ENCODE measurements at places on chromosomes 1 and 21.
A peak's percentile ranks its signal among the peaks of the same experiment; 100 is the strongest.

DNA sequence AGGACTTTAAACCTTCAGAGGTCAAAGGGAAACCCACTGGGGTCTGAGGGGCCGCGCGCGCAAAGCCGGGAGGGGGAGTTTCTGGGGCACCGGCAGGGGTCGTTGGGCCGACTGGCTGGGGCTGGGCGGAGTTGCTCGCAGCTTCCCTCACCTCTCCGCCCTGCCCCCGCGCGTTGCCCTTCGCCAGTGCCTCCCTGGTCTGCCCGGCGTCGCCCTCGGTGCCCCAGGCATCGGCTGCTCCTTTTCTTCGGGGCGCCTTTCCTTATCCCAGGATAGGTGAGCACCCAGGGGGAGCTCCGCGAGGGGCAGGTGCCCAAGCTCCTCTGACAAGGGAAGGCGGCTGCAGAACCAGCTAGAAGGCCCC lies 390 bp upstream of the NGF start:
- no peak for DNase-seq

DNA sequence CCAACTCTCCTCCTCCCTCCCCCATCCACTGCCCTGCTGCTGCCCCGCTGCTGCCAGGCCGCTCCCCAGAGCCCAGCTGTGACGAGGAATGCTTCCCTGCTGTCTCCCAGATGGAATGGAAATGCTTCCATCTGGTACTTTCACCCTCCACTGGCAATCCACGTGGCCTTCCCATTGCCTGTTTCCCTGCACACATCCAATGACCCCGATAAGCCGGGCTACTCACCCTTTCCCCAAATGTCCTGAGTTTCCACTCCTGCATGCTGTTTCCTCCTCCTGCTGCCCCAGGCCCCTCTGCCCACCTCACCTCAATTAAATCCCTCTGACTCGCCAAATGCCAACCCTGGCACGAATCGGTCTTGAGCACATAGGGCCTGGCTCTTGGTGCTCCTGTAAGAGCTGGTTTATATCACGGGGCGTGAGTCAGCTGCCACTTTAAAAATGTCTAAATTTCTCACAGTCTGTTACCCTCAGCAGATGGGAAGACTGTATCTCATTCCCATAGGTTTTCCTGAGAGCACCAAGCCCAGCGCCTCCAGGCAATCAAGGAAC lies 36.4 kb downstream of the MRAP start:
- no peak for DNase-seq

- no peak for DNase-seq
Measured at GRCh38 chr1:9654051-9654833, 2.7 kb downstream of the PIK3CD start.

DNA sequence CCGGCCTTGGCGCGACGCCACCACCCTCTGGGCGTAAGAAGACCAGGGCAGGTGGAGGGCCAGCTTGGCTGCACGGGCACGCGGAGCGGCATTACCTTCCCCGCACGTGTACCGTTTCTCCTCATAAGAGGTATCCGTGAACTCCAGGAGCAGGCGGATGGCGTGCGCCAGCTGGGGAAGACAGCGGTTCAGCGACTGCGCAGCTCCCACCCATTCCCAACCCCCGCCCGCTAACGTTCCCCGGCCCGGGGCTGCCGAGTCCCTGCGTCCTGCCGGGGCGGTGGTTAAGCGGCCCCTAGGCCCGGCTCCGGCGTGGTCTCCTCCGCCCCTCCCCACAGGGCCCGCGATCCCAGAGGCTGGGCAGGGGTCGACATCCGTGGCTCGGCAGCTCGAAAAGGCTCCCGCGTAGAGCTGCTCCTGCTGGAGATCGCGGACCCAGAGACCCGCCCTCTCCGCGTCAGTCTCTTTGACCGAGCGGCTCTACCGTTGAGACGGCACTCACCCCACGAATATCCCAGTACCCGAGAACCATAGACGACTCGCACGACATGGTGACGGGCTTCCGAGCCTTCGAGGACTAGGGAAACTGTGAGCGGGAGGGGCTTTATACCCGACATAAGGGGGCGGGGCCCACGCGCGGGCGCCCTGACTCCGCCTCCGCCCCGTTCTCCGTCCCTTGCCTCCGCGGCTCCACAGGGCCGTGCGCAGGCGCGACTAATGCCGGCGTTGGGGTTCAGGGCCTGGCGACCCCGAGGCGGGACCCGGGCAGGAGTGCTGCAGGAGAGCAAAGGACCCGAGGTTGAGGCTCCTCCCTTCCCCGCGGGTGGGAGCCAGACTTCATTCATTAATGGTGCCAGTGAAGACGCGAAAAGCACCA lies 862 bp downstream of the GSTM3 start:
- peak; percentile 58 for DNase-seq

GRCh38 chr21:17901458-17902079 lies 82.4 kb upstream of the C21orf91 start:
- no peak for DNase-seq

- DNase-seq, result no peak
Measured at GRCh38 chr1:30194046-30194619, 529.3 kb downstream of the MATN1 start.

All from stimulated activated CD4-positive, alpha-beta T cell treated with anti-CD3 and anti-CD28 coated beads, TNF-alpha, amount 100 ng/mL, for 1 hour (primary cell).